HEK293T (cell line): ENCODE measurements at places on chromosomes 12 and 14.
A peak's percentile ranks its signal among the peaks of the same experiment; 100 is the strongest.

GRCh38 chr14:72545411-72546311 is 348.2 kb downstream of the DPF3 start:
- no peak for DNase-seq

- no peak for DNase-seq
These were observed 4.9 kb downstream of the PTHLH start for GRCh38 chr12:27967551-27968054.

DNA sequence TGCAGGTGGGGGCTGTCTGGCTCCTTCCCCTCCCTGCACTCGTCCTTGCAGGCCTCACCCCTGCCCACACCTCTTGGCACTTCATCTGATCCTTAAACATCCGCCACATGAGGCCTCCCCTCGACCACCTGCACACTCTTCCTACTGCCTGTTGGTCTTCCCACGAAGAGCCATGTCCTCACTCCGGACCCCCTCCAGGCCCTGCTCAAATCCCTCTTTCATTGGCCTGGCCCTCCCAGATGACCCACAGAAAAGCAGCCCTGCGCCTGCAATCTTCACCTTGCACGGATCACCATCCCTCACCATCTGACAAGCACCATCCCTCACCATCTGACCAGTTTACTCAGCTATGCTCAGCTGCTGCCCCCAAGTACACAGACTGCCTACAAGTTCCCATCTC is 193.6 kb downstream of the BCL11B start:
- DNase-seq, result no peak

DNA sequence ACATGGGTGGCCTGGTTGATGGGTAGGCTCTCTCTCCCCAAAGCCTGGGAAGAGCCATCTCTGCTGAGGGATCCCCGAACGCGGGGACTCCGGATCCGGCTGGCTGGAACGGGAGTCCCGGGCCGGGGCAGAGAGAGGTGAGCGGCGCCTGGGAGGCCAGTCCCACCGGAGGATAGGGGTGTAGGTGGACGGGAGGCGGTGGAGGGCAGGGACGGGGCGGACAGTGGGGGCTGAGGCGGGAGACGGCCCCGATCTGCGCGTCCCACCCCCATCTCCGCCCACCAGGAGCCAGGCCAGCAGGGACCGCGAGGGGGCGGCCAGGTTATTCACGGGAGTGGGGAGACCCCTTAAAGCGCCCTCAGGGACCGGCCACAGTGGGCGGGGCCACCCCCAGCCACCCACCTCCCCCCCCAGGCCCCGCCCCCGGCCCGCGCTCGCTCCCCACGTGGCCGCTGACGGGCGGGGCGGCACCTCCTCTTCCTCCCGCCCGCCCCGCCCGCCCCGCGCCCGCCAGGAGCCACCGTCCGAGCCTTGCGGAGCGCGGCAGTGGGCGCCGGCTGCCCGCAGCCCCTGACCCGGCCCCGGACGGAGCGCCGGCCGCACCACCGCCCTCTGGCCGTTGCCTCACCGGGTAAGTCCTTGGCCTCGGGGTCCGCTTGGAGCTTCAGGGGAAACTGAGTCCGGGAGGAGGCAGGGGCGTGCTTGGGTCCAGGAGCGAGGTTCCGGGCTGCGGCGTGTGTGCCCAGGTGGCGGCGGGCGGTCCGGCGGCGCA is at the start of gene INF2:
INF2 (plus strand) TSS at position 510 of the 772 bp plus-strand sequence. CDS start 11,748 bp downstream, outside the sequence.
- DNase-seq, result peak; percentile 77

DNA sequence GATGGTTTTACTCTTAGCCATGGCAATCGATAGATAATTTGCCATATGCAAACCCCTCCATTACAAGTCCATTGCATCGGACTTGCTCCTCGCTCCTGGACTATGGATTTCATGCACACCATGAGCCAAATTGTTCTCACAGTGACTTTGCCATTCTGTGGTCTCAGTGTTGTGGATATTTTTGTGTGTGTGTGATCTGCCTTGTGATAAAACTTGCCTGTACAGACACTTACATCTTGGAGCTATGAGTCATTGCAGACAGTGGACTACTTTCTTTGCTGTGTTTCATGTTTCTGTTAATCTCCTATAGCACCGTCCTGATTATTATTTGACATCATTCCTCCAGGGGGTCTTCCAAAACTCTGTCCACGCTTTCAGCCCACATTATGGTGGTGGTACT is 8.4 kb upstream of the OR4K13 start:
- no peak for DNase-seq
